ENCODE measurements at places on chromosomes 1 and 21.
A peak's percentile ranks its signal among the peaks of the same experiment; 100 is the strongest.

DNA sequence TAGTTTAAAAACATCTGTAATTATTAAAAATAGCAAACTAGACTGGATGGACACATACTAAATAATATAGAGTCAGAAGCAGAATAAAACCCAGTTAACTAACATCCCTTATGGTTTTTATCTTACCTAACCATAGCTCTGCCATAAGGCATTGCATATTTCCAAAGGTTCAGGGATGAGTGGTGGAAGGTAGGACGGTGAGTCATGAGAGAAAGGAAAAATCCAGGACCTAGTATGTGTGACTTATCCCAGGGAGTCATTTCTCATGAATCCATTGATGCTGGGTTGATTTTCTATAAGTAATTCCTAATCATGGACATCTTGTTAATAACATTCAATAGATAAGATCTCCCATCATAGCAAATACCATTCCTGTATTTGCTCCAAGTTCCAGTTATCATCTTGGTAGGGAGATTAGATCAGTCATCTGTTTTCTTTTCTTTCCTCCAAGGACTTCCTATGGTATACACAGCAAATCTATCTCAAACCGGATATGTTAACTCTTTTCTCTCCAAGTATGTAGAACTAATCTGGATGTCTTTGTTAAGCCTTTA lies 490.7 kb upstream of the B3GALT2 start:
- DNase-seq, result no peak

- DNase-seq, result no peak
Measured at GRCh38 chr1:181002582-181003172, 20.0 kb downstream of the STX6 start.

- no peak for DNase-seq
Measured at GRCh38 chr1:7690496-7691182, 80.5 kb upstream of the VAMP3 start.

DNA sequence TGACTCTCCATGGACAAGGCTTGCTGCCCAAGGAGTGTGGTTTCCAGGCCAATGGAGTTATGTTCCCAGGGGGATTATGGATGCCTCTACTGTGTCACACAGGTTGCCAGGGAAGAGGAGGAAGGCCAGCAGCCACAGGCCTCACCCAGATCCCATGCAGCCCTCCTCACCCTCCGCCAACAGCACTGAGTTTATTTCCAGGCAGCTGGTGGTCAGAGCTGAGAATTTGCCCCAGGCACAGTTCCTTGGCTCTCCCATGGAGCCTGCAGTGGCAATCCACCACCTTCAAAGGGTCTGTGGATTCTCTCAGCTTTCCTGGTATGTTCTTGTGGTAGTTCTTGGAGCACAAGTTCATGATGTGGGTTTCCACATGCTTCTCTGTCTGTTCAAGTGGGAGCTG lies 79.2 kb downstream of the NTNG1 start:
- DNase-seq, result no peak

GRCh38 chr1:40979241-40980067 lies at the start of gene CTPS1:
TSS of gene CTPS1 (plus strand) at chr1:40979696. CDS start at chr1:40983291, 3,595 bp downstream.
- DNase-seq, result peak; percentile 94

DNA sequence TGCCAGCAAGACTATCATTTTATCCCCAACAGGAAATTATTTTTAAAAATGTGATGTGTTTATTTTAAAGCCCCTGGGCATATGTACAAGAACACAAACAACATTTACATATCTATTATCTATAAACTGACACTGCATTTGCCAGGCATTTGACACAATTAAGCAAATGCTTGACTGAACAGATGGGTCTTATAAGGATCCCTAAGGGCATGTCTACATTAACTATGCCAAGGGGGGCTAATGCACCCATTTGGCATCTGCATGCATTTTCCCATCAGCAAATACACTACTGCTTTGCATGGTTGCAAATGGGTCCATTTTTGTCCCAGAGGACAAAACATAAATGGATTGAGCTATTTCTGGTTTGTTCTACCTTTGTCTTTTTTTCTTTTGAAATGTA lies 884.8 kb upstream of the B3GALT2 start:
- DNase-seq, result no peak

DNA sequence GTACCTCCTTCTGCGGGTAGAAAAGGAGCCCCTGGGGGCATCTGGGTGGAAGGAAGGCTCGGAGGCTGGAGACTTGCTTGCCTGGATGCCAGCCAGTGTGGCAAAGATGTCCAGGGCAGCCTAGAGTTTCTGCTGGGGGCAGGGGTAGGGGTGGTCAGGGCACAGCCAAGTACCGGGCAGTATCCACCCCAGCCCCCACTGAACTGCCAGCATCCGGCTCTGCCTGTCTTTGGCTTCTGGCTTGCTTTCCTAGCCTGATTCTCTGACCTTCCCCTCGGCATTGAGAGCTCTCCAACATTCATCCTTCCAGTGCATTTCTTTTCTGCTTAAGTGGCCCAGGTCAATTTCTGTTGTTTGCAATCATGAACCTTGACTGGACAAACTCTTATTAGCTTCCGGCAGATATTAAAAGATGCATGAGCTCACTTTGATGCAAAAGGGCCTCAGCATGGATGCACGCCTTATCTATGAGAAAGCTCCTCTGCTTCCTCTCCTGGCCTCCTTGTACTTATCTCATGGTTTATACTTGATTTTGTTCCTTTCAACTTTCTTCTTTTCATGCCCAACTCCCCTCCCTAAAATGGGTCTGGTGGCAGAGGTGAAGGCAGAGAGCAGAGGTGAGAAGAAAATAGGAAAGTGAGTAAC lies 116.9 kb downstream of the HLCS start:
- DNase-seq, result no peak

DNA sequence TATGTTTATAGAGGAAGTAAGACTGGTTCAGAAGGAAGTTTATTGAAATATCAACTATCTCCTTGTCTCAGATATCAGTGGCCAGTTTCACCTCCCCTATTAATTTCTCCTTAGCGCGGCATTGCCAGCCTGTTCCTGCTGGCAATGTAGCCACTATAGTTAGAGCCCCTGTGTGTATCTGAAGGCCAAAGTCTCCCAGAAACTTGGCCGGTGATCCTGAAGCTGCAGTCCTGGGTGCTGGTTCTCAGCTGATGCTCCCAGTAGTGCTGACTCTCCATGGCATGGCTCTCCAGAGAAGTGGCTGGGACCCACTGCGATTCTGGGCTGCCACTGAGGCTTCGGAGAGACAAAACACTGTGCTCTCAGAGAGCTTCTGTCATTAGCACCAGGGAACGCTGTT lies 59.9 kb downstream of the TNN start:
- no peak for DNase-seq

DNA sequence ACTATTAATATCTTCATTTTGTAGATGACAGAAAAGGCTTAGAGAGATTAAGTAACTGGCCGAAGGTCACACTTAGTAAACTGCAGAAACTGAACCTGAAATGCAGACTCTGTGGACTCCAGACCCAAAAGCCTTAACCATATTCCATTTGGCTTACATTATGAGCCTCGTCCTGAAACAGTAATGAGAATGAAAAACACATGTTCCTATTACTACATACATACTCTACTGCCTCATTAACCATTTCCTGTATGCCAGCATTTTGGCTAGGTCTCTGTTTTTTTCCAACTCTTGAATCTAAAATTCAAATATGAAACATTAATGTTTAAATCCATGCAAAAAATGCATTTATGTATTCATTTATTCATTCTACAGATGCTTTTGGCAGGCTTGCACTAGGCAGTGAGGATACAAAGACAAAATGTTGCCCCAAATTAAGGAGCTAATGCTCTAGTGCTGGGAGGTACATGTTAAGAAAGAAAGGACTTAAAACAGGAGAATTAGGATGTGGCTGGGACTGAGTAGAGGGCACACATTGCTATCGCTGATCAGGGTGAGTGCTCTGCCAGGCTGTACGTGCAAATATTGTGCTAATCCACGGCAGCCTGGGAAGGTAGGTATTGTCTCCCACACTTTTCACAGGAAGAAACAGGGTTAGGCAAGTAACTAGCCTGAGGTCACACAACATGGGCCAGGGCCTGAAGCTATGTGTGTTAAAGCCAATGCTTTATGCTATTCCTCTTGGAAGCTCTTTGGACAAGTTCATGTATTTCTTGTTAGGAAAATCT lies 14.0 kb downstream of the DEGS1 start:
- DNase-seq, result no peak

DNA sequence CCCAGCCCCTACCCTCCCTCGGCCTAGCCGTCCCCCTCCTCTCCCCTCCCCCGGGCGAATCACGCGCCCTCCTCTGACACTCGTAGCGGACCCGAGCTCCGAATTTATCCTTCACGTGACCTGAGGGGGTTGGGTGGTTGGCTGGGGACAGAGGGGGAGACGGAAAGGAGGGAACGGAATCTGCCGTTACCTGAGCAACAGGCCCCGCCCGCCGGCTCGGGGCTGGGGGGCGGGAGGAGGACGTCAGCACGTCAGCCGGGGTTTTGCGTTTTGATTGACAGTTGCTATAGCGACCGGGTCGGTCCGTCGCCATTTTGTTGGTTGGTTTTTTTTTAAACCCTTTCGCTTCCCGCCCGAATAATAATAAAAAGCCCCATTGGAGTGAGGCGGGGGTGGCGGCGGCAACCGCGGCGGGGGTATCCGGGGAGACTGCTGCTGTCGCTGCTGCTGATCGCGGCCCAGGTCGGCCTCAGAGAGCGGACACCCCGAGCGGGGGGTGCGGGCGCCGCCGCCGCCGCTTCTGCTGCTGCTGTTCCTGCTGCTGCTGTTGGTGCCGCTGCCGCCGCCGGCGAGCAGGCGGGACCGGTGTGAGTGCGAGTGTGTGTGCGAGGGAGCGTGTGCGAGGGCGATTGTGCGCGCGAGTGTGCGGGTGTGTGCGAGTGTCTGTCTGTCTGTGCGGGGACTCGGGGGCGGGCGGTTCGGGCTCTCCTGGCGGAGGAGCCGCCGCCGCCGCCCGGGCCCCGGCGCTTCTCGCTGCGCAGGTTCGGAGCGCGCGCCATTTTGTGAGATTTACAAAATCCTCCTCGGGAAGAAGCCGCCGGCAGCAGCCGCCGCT lies at the start of gene DYRK1A:
Gene DYRK1A, plus strand, starts transcription at position 292 of the 835 bp plus-strand sequence. CDS start 53,602 bp downstream, outside the sequence.
- peak; percentile 100 for DNase-seq

- no peak for DNase-seq
Measured at GRCh38 chr1:170857955-170858354, 77.4 kb upstream of the MROH9 start.

Measured in WERI-Rb-1 (cell line).